ENCODE measurements at places on chromosomes 12 and 14.

DNA sequence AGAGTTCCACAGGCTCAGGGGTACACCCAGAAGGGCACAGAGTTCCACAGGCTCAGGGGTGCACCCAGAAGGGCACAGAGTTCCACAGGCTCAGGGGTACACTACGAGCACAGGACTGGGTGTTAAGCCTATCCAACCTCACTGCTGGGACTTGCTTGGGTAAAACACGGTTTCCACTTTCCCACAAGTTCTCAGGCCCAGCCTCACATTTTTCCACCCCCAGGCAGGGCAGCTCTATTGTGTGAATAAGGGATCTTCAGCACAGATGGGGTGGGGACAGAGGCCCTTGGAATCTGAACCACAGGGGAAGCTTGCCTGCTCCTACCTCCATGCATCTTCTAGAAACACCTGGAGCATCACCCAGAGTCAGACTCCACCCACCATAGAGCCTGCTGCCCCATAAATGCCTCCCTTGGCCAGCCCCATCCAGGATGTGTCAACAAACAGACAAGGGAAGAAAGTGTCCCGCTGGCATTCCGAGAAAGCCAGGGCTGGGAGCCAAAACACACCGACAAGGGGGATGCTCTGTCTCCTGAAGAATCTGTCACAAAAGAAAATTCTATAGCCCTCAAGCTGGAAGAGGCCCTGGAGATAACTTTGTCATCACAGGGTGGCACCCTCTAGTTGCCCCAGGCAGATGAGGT is 4.8 kb downstream of the CRACR2A start:
- peak; percentile 63 for DNase-seq

DNA sequence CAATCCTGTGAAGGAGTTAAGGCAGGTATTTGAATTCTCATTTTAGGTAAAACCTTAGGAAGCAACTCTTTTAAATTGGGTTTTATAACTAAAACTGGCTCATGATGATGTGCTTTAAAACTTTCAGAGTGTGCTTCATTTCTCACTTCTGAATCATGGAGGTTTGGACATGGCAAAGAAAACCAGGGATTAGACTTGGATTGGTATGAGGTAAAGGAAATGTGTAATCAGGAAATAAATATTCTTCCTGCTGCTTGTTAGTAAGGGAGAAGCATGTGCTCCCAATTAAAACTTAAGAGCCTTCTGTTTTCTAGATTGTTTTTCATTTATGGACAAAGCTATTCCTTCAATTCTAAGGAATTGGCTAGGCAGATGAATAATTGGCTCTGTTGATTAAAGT is 57.4 kb downstream of the FBXO33 start:
- no peak for DNase-seq

- no peak for DNase-seq
Observed at GRCh38 chr12:61043838-61044237, 1216.4 kb upstream of the USP15 start.

DNA sequence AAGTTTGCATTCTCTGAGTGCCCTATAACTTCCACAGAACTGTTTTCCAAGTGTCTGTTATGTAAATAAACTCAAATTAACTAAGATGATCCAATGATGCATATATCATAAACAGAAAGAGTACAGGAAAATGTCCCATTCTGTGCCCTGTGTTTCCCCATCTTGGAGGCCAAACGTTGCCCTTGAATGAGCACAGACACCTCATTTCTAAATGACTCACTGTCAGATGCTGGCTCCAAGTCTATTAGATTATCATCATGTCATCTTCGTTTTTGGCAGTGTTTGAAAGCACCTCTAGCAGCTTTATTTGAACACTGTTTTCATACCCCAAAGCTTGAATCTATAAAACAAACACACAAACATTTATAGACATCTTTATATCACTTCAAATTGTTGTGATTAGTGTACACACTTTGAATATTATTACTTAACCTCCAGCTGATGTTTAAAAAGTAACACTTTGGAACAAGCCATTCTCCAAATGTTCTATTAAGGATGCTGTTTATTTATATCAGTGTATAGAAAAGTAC is 424.2 kb downstream of the NOVA1 start:
- DNase-seq: no peak

GRCh38 chr14:92635031-92635430 is 113.4 kb downstream of the LGMN start:
- DNase-seq: no peak

Data from osteocyte (in vitro differentiated cells).